ENCODE measurements at places on chromosomes 4 and X. TPM values are rescaled to one million over a fixed set of nuclear protein-coding genes. Genes with fewer than 3 reads are reported as not detected.

TRIM61 gene
- not detected for total RNA-seq

SSX1 gene
- total RNA-seq = not detected

UGT2B15 gene
- total RNA-seq = not detected

ARHGAP24 gene
- total RNA-seq = 12.4 TPM

DNA sequence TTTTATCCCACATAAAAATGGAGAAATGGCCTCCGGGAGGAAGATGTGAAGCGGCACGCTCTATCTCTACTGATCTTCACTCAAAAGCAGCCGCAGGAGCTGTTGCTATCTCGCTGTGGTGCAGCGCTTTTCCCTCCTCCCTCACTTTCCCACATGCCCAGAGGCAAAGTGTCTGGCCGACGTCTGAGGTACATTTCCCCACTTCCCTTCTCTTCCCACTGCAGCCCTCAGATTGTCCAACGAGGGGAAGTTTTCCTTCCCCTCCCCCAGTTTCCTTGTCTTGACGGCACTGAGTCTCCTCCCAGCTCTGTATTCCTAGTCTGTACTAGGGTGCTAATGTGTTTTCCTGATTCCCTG is 660 bp upstream of the COL25A1 start:
- DNase-seq = peak; percentile 14

DNA sequence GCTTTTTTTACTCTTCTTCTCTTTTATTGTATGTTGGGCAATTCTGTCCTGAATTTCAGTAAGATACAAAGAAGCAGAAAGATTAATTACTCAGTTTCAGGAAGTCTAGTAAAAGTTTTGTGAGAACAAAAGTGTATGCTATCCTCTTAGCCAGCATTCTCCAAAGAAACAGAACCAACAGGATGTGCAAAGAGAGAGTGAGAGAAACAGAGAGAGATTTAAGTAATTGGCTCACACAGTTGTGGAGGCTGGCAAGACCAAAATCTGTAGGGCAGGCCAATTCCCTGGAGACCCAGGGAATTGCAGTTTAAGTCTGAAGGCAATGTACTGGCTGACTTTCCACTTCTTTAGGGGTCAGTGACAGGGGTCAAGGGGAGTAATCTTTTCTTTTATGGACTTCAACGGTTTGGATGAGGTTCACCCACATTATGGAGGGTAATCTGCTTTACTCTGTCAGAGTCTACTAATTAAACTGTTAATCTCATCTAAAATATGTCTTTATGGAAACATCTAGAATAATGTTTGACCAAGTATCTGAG is 59.2 kb upstream of the SLC39A8 start:
- peak; percentile 35 for DNase-seq

GRCh38 chr4:11628093-11628725 is 199.5 kb upstream of the HS3ST1 start:
- DNase-seq = no peak

DNA sequence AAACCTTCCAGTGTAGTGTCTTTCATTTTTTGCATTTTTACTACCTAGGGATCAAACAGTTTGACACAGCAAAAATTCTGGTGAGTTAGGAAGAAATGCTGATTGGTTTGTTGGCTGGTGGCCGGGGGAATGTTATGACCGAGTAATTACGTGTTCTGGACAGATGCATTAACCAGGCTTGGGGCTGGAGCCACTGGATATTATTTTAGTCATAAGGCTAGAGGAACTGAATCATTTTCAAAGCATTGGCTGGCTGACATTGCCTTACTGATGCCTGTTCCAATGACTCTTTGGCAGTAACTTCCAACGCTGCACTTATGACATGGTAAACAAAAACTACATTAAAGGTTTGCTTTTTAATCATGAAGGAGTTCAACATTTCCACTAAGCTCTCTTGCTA is 84.6 kb downstream of the FBXO8 start:
- no peak for DNase-seq

GRCh38 chr4:41258783-41259182 is 2.1 kb downstream of the UCHL1 start:
- no peak for DNase-seq

DNA sequence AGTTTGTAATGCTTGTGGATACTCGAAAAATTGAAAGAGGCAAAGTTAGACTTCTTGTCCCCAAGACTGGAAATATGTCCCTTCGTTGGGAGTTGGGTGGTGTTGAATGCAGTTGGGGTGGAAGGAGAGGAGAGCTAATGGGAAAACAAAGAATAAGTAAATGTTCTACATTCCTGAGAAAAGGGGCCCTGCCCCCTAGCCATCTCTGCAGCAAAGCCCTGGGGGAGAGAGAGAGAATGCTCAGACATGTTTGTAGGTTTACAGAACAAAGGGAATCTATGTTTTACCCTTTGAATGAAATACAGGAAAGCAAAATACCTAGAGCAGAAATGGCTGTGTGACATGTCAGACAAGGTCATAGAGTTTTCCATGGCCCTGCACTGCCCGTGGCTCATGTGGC is 88.1 kb downstream of the RASL11B start:
- no peak for DNase-seq

GRCh38 chr4:45475548-45475947 is 648.3 kb downstream of the GABRG1 start:
- DNase-seq = no peak

All from uterus (tissue), 4 donors.